ENCODE measurements at places on chromosomes 1 and 21.
A peak's percentile ranks its signal among the peaks of the same experiment; 100 is the strongest.

DNA sequence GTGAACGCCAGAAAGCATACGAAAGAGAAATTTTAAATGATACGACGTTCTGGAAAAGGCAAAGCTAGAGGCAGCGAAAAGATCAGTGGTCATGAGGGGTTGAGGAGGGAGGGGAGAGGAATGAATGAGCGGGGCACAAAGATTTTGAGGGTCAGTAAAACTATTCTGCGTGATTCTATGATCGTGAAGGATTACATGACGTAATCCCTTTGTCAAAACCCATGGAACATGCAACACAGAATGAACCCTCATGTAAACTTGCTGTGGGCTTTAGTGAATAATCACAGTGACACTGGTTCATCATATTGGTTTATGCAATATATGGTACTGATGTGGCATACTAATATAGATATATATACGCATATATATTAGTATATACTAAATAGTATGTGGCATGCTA, 13.0 kb downstream of the LRRC38 start:
- DNase-seq: no peak

- DNase-seq: no peak
These were observed 70.0 kb upstream of the TMEM51 start for GRCh38 chr1:15083578-15083977.

DNA sequence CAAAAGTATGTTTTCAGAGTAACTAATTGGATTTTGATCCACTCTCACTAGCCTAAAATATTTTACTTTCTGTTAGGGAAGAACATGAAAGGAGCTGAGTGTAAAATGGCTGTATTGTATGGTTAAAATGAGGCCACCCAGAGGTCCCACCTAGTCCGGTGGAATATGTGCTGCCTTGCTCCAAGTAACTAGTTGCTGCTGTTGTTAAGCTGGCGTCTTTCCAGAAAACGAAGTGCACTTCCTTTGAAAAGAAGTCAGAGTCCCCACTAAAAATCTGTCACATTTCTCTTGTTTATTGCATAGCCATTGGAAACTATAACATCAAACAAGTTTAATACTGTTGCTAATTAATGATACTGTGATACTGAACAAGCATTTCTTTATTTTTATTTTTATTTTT, 3.2 kb downstream of the SLC25A33 start:
- no peak for DNase-seq

GRCh38 chr1:109714661-109715372, 2.8 kb downstream of the GSTM5 start:
- no peak for DNase-seq

DNA sequence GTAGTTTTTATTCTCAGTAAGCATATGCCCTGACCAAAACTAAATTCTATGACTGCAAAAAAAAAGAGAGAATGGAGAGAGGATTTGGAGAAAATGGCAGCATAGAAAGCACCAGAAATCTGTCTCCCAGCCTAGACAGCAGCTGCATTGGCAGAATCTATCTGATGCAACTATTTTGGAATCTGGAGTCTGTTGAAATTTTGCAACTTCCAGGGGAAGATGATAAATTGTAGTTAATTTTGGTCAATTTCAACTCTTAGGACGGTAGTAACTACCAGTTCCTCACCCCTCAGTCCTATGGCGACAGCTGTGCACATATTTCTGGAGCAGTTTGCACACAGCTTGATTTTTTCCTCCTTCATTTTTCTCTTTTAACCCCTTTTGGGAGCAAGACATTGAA, 10.9 kb downstream of the EXO5 start:
- DNase-seq: no peak

- DNase-seq: no peak
These were observed 9.8 kb upstream of the DMBX1 start for GRCh38 chr1:46479744-46480350.

DNA sequence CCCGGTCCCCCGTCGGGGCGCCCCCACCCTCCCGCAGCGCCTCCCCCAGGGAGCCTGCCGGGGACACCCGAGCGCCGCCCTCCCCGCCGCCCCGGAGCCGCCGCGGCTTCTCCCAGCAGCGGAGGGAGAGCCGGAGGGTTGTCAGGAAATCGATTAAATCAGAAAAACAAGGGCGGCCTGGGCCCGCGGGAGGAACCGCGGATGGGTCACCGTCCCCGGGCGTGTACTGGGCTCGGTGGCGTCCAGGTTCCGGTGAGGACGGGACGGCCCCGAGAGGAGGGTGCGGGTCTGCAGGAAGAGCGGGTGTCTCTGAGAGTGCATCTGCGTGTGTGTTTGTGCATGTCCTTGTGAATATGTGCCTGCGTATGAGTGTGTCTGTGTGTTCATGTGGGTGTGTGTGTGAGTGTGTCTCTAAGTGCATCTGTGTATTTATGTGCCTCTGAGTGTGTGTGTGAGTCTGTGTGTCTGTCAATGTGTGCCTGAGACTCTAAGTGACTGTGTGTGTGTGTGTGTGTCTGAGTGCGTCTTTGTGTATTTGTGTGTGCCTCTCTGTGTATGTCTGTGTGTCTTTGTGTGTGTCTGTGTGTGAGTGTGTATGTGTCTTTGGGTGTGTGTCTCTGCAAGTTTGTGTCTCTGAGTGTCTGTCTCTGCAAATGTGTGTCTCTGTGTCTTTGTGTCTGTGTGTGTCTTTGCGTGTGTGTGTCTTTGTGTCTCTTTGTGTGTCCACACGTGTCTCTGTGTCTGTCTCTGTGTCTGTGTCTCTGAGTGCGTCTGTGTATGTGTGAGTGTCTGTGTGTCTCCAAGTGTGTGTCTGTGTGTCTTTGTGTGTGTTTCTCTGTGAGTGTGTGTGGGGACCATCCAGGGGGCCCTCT, 1.1 kb downstream of the SPSB1 start:
- DNase-seq: peak; percentile 55

DNA sequence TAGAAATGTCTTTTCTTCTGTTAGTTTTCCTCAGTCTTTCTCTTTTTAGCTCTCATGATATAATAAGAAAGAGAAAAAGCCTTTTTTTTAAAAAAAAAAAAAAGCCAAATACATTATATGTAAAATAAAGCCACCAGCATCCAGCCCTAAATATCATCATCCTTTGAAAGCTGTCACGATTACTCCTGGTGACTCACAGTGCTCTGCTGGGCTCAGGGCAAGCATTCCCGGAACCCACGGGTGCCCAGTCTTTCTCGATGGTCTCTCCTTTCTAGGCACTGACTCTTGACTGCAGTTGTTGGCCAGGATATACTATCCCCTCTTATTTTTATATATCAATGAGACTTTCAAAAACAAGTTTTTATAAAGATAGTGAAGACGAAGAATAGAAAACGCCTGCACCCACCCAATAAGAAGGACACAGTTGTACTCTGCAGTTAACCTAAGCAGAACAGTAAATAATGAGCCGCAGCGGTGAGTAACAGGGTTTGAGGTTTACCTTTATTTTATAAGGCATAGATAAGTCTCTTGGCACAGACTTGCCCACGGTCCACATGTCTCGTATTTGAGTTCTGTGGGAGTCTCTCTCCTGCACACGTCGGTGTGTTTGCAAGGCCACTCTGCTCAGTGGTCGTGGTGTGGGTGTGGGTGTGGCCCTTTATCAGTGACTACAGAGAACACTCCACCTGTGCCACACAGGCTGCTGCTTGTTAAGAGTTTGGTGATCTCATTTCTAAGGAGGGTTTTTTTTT, 15.7 kb upstream of the MX2 start:
- no peak for DNase-seq

- DNase-seq: no peak
These were observed 328.9 kb downstream of the NUF2 start for GRCh38 chr1:163650624-163651023.

- DNase-seq: no peak
These were observed 21.2 kb upstream of the CLIC6 start for GRCh38 chr21:34647555-34647954.

- DNase-seq: no peak
These were observed 5.8 kb upstream of the SLC44A5 start for GRCh38 chr1:75616436-75617433.

GRCh38 chr21:20703112-20703767, 295.0 kb upstream of the NCAM2 start:
- no peak for DNase-seq

- DNase-seq: no peak
These were observed 38.2 kb upstream of the KCND3 start for GRCh38 chr1:112027696-112028095.

DNA sequence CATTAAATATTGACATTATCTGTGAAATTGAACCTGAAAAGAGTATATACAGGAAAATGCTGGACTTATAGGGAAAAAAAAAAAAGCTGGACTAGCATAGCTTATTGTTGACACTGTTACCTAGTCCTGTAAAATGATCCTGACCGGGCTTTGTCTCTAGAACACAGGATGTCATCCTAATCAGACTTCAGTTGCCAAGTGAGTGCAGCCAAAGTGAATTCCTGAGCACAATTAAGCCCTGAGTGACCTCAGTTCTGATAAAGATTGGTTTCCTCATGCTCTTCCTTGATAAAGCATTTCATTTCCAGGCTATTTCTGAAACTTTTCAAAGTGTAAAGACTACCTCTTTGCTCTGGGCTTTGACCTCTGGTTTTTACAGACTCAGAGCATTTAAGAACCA, 19.8 kb downstream of the SELP start:
- no peak for DNase-seq

DNA sequence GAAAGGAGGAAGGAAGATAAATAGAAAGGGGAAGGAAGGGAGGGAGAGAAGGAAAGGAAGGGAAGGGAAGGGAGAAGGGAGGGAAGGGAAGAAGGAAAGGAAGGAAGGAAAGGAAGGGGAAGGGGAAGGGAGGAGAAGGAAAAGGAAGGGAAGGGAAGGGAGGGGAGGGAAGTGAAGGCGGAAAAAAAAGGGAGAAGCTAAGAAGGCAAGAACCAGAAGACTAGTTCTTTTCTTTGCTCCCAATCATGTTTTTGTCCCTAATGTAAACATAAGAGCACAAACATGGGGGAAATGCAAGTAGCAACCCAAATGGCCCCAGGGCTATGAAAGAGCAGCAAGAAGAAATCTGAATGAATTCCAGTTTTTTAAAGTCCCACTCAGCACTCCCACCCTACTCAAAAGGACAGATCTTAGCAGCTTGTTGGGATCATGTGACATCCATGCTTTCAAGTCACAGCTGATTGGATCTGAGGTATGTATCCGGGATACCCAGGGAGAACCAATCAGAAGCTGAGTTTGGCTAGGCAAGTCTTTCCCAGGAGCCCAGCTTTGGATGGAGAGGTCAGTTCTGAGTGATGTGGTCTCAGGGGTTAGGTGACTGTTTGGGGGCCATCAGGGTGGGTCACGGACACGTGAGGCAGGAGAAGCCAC, 24.2 kb upstream of the FHAD1 start:
- DNase-seq: no peak

- no peak for DNase-seq
These were observed 17.9 kb downstream of the ATP5PO start for GRCh38 chr21:33897739-33898138.

- DNase-seq: no peak
These were observed 154.3 kb downstream of the DNM3 start for GRCh38 chr1:171995573-171995972.

GRCh38 chr1:18645747-18646090, 15.1 kb downstream of the PAX7 start:
- no peak for DNase-seq

GRCh38 chr21:46416551-46416950, 42.1 kb upstream of the DIP2A start:
- DNase-seq: no peak

GRCh38 chr1:21451212-21451611, 11.3 kb downstream of the NBPF3 start:
- DNase-seq: no peak

GRCh38 chr1:111247125-111247838, 19.8 kb downstream of the CHI3L2 start:
- DNase-seq: no peak

GRCh38 chr21:43809346-43809799, 20.0 kb downstream of the RRP1 start:
- no peak for DNase-seq

DNA sequence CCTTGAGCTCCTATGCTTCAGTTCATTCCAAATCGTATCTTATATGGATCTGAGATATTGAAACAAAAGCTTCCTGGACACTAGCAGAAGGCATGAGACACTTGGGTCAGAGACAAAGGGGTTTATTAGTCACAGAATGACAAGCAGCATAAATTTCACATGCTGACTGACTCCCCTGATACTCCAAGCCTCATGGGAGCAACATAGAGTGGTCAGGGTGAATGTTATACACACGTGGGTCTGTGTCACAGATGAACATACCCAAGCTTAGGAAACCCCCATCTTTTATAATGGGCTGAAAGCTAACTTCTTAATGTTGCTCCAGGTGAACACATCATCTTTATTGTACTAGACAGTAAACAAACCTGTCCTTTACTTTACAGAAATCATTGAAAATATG, 599.9 kb upstream of the RGS18 start:
- no peak for DNase-seq

DNA sequence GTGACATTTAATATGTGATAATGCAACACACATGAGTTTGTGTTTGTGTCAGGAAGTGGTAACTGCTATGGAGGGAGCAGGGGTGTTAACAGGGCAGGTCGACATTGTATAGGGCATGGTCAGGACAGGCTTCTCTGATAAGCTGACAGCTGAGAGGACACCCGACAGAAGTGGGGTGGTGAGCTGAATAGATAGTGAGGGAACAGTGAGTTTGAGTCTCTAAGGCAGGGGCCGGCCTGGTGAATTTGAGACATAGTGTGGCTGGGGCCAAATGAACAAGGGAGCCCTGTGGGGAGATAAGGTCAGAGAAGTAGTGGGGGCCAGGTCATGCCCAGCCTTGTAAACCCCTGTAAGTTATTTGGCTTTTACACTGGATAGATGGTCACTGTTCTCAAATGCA, 217.4 kb upstream of the KIAA0040 start:
- no peak for DNase-seq

DNA sequence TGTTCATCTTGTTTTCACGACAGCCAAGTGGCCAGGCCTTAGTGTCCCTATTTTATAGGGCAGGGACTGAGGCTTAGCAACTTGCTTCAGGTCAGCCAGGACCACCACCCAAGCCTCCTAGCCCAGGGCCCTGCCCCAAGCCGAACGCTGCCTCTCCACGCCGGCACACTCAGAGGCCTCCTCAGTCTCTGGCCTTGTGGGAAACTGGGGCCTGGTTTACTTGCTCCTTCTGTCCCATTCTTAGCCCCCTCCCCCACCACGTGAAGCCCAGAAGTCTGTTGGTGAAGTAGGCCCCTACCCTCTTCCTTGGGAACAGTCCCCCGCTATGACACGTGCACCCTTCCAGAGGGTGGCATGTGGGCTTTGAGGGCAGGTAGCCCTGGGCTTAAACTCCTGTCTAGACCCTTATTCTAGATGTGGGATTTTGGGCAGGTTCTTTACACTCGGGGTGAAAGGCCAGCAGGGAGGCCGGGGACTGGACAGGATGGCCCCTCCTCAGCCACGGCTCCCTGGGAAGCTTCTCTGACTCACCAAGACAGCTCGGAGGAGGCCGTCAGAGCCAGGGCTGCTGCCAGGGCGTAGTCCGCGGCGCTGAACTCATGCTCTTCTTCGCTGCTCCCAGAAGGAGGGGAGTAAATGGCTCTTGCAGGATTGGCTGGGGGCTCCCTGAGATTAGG, 4.3 kb downstream of the MYOM3 start:
- DNase-seq: no peak

- DNase-seq: no peak
These were observed 462.3 kb downstream of the PTPRU start for GRCh38 chr1:29698626-29699025.
